ENCODE measurements at places on chromosomes 6 and 20.

DNA sequence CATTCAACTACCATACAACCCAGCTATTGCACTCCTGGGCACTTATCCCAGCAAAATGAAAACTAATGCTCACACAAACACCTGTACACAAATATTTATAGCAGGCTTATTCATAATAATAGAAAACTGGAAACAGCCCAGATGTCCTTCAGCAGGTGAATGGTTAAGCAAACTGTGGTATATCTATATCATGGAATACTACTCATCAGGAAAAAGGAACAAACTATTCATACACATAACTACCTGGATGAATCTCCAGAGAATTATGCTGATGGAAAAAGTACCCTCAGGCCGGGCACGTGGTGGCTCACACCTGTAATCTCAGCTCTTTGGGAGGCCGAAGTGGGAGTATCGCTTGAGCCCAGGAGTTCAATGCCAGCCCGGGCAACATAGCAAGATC, 3.8 kb upstream of the BLTP3A start:
- DNase-seq: no peak

- DNase-seq: no peak
Measured at GRCh38 chr6:42403831-42404230, 47.9 kb downstream of the TRERF1 start.

DNA sequence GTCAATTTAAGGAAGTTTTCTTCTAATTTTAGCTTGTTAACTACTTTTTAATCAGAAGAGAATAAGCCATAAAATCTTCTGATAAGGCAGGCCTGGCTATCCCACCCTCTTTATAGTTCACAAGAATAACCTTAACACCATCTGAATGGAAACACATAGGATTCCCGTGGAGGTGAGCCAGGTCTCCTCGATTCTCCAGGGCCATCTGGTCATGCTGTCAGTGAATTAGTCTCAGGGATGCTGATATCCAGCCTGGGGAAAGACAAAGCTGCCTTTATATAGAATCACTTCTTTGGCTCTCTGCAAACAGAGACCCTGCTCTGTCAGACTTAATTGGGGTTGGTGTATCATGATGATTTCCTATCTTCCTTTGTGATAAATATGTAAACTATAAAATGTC, 30.1 kb upstream of the TAGAP start:
- no peak for DNase-seq

GRCh38 chr6:158066136-158066781, 84.6 kb downstream of the SYNJ2 start:
- DNase-seq: no peak

DNA sequence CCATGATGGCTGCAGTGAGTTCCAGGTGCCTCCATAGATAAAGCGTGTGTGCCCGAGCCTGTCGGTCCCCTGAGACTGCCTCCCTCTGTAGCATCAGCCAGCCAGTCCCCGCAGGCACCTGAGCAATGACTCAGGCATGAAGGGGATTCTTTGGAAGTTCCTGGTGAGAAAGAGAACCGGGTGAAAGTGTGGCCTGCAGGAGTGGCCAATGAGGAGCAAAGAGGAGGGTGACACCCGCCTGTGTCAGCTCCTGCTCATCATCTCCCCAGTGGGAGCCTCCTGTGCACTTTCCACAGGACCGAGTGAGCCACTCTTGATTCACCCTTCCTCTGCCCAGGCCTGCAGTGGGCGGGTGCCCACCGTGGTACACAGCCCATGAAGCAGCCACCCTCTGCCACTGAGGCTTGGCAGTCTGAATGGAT, 71.2 kb upstream of the PTPN1 start:
- DNase-seq: peak; percentile 61

- DNase-seq: no peak
Measured at GRCh38 chr20:64053841-64054661, 4.6 kb upstream of the SOX18 start.

DNA sequence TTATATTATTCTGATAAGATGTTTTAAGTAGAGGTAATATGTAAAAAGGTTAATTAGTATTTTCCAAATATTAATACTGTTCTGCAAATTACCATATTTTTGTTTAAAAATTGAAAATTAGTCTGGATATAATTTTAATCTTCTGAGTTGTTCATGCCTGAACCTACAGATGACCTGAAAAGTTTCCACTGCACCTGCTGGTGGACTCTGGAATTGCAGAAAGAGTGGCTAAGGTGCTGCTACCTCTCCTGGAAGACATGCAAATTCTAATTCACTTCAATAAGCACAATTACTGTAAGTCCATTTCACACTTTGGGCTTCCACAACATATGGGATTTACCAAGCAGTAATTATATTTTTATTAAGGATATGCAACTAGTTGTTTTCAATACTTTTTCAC, 77.7 kb upstream of the OLIG3 start:
- DNase-seq: peak; percentile 8

DNA sequence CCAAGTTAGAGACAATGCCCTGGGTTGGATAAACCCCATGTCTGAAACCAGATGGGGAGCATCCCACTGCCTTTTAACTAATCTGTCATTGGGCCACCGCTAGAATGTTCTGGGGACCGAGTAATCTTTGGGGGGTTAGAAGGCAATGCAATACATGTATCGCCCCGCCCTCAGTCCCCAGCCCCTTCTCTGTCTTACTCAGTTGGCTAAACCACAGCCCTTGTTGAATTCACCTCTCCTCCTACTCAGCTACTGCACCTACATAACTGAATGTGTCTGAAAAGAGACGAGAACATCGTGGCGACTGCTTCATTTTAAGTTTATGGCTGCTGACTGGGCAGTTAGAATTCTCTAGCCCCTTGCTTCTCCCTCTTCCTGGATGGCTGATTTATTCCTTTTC, 15.1 kb upstream of the CCR6 start:
- DNase-seq: no peak

Measured in inflammatory macrophage (primary cell).